ENCODE measurements at places on chromosomes 3 and 15.

DNA sequence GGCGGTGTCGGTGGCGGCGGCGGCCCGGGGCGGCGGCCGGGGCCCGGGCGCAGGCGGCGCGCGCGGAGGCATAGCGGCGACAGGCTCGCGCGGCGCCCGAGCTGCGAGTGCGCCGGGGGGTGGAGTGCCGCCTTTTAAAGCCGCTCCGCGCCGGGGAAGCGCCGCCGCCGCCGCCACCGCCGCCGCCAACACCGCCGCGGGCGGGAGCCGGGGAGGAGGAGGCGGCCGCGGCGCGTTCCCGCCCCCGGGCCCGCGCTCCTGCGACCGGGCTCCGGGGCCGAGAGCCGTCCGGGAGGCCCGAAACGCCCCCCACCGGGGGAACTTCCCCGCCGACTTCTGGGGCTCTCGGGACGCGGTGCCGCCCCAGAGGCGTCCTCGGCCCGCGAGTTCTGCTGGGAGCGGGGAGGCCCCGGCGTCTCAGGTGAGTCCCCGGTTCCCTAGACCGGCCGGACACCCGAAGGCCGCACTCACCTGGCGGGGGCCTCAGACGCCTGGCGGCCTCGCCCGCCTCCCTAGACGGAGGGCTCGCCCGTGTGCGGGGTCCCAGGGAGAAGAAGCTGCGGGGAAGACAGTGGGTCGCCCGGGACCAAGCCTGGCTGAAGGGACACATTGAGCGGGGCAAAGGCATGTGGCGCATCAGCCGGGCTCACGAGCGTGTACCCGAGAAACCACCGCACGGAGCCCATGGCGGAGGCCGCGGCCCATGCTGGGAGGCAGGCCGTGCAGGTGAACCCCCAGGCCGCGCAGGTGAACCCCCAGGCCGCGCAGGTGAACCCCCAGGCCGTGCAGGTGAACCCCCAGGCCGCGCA, at the start of gene PCSK6:
TSS of gene PCSK6 (minus strand) at position 109 of the 809 bp plus-strand sequence. CDS start at position 72, 37 bp downstream.
- DNase-seq, result no peak

DNA sequence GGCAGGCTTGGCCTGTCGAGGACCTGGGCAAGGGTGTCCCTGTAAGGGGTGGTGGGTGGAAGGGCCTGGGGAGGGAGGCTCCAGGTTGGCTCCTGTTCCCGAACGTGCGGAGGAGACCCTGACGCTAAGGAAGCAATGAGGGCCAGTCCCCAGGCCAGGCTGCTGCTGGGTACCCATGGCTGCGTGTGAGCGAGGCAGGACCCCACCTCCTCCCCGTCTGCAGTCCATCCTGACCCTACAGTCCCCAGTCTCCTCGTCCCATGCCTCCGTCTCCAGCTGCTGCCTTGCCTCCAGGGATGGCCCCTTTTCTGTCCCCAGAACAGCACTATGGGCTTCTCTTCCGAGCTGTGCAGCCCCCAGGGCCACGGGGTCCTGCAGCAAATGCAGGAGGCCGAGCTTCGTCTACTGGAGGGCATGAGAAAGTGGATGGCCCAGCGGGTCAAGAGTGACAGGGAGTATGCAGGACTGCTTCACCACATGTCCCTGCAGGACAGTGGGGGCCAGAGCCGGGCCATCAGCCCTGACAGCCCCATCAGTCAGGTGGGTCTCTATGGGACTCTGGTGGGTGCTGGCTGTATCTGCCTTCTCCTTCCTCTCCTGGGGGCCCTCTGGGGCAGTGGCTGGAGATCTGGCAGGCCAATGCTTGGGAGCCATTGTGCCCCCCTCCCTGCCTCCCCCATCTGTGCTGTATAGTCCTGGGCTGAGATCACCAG, 571 bp downstream of the FES start:
- DNase-seq, result peak; percentile 38

DNA sequence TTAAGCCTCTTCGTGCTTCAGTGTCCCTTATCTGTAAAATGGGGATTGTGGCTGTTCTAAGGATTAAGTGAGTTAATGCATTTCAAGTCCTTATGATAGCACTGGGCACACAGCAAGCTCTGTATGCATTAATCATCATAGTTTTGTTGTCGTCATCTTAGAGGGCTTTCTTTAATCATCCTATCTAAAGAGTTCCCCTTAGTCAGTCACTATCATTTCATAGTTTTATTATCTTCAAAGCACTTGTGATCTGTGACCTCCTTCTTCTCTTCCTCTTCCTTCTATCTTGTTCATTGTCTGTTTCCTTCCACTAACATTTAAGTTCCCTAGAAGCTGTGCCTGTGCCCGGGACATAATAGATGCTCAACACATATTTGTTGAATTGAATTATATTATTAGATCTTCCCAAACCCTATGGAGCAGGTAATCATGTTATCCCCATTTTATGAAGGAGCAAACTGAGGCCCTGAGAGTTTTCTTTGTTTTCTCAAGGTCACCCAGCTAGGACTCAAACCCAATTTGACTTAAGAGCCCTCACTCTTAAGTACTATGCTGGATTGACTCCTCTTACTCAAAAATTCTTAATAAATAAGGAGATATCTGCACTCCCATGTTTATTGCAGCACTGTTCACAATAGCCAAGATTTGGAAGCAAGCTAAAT, 24.1 kb downstream of the DUOX2 start:
- DNase-seq, result no peak

DNA sequence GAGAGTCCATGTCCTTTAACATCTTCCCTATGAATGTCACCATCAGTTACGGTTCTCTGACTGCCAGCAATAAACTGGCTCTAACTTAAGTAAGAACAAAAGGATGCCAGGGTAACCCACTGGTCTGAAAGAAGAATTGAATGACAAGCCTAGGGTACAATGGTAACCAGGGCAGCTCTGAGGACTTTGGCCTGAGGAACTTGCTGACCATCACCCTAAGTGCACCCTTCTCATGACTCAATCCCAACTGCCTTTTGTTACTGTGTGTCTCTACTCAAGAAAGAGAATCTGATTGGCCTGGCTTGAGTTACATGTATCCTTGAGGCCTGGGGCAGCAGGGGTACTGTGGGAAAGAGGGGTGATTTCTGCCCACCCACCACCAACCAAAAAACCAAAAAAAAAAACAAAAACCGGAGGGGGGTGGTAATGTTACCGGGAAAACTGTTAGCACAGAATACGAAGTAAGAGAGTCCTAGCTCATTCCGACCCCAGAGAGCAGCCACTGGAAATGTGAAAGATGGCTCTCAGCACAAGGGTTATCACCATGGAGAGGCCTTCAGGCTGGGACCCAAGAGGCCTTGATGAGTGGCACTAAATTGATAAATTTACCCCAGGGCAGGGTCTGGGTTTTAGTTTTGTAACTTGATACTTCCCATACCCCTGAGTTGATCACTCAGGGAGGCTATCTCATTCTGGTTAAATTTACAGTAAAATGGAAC, 9.3 kb upstream of the SLC28A1 start:
- no peak for DNase-seq

DNA sequence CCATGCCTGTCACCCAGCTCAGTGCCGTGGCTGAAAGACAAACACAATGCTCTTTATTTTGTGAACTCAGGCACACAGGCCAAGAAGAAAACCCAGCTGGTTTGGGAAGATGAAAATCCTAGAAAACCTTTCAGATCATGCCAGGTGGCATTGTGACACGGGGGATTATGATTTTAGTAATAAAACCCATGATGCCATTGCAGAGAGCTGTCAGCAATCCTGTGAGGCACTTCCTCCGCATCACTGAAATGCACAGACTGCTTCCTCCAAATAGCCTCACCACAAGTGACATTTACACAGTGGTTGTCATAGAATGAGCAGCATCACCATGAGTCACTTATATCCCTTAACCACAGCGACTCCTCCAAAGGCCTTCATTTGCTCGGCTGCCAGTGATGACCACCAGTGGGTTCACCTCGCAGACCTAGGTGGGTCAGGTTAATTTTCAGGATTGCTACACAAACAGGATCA, 22.7 kb downstream of the ABHD6 start:
- peak; percentile 34 for DNase-seq

- no peak for DNase-seq
Observed at GRCh38 chr15:27278761-27279160, 307.8 kb downstream of the GABRG3 start.

DNA sequence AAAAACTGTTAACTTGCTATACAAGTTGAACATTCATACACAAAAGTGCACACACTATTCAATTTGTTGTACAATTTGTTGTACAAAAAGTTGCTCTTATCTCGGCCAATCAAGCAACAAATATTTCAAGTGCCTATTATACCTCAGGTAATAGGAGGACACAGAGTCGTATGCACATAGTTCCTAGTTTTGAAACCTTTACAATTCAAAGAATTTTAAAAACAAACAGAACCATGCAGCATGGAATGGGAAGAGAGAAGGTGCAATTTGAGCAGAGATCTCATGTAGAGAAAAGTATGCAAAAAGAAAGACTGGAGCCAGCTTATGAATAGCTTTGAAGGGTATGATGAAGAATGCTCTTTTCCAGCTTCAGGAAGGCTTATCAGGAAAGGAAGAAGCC, 46.5 kb upstream of the ARPP19 start:
- DNase-seq, result no peak

DNA sequence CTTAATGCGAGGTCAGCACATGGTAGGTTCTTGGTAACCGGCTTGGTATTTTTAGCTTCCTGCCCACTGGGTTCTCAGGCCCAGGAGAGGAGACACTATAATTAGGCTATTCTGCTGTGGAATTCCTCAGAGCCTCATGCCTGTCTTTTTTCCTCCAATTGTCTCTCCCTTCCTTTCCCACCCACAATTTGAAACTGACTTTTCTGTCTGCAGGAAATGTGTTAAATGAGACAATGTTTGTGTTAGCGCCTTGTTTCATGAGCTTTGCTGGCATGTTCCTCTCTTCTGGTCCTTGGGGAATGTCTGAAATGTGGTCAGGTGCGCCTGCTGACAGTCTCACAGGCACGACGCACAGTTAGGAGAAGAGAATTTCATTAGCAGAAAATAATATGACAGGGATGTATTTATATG, 223.6 kb upstream of the CTNNB1 start:
- DNase-seq, result no peak

- no peak for DNase-seq
Observed at GRCh38 chr3:46671541-46672348, 21.7 kb downstream of the ALS2CL start.

DNA sequence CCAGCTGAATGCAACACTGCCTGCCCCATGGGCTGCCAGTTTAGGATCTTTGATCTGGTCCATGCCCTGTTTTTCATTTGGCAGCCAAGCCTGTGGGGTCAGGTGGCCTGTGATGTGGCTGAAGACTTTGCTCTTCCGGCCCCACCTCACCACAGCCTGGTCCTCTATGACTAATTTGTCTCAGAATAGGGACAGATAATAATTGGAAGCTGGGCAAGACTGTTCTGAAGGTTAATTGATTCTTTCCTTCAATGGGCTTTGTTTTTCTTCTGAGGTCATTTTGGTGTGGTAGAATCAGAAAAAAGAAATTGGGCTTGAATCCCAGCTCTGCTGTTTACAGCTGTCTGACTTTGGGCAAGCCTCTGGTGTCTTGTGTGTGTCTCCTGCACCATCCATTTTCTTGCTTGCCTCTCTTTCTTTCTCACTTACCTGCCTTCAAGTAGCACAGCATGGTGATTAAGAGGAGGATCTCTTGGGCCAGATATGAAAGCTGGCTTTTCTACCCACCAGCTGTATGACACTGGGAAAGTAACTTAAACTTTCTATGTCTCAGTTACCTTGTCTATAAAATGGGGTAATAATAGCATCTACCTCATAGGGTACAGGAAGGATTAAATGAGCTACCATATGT, 24.2 kb downstream of the ABHD2 start:
- no peak for DNase-seq

GRCh38 chr3:117366574-117366973, 657.0 kb downstream of the TUSC7 start:
- no peak for DNase-seq

GRCh38 chr15:60795471-60795870, 316.5 kb upstream of the ICE2 start:
- DNase-seq, result no peak

DNA sequence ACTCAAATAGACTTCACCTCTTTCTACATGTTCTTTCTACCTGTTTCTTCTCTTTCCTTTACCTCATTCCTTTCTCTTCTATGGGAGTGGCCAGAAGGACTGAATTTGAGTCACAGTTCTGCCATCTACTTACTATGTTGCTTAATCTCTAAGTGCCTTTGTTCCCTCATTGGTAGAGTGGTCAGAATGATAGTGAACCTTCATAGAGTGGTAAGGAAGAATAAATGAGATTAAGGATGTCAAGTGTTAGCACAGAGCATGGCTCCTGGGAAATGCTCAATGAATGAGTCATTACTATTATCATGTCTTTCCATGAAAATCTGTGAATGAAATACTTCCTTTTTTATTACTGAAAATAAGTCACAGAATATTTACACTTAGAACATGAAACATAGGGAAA, 17.5 kb downstream of the TMEM207 start:
- DNase-seq, result no peak

DNA sequence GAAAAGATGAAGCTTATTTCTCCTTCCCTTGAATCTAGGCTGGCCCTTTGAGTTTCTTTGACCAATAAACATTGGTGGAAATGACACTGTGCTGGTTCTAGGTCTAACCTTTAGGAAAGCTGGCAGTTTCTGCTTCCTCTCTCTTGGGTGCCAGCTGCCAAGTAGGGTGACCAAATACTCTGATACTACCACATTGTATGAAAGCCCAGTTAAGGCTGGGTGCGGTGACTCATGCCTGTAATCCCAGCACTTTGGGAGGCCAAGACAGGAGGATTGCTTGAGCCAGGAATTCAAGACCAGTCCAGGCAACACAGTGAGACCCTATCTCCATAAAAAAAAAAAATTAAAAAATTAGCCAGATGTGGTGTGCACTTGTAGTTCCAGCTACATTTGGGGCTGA, 320.7 kb downstream of the ZNF621 start:
- DNase-seq, result no peak

DNA sequence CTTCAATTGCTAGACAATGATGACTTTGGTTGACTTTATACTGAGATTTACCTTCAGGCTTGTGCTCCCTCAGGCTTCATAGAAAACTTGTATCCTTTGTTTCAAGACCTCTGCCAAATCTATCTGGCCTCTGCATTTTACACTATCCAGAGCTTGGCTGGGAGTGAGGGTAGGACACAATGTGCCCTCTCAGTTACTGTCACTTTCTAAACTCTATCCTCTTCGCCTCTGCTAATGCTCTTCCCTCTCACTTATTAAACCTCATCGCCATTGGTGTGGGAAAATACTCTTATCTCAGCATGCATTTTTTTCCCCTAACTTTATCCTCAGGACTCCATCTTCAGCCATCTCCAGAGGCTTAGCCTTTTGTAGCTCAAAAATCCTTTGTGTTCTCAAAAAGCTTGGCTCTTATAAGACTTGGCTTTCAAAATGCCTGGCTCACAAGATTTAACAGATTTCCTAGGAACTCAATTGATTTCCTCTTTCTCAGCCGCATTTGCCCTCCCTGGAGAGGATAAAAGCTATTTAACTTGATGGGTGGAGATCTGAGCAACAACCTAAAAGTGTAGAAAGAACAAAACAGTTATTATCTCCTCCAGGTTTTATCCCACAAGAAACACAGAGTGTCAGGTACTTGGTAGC, 28.3 kb downstream of the SUCNR1 start:
- DNase-seq, result no peak
